ENCODE measurements at places on chromosomes 3 and 15.

DNA sequence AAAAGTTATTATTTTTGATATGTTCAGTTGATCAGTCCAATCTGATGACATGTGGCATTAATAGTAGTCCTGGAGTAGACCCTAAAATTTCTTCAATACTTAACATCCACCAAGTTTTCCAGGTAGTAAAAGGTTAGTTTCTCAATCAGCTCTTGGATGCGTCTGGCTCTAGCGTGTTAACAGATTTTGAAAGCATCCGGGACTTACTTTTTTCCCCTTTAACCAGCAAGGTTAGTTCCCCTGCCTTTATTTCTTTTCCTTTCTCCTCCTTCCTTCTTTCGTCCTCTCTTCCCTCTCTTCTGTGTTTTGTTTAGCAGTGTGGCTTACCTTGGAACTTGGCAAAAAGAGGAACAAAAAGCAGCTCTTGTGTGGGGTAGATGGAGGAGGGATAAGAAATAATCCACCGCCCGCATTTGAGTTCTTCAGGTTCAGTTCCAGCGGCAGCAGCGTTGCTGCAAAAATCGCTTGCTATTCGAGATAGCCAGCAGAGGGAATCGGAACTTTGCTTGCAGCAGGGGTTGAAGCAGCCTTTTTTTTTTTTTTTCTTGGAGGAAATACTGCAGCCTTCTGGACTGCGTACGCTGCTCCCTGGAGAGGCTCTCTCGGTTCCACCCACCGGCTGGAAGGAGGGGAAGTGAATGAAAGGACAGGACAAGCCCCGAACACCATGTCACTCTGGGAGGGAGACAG lies at the start of gene RBMS3:
RBMS3 (plus strand) TSS at position 668 of the 690 bp plus-strand sequence.
- peak; percentile 70 for DNase-seq

DNA sequence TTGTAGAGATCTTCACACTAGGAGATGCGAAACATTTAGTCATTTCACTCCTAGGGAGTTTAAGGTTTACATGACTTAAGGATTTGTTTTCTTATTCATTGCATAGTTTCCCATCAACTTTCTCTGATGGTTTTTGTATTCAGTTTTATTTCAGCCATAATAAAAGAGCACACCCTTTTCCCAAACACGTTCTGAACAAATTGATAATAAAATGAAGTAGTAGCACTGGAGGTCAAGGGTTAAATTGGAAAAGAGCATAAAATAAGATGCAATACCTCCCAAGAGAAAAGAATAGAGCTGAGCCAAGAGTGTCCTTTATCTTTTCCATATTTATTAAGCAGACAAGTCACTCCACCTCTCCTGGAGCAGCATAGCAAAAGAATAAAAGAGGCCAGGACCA lies 104.9 kb downstream of the SYNPR start:
- no peak for DNase-seq

DNA sequence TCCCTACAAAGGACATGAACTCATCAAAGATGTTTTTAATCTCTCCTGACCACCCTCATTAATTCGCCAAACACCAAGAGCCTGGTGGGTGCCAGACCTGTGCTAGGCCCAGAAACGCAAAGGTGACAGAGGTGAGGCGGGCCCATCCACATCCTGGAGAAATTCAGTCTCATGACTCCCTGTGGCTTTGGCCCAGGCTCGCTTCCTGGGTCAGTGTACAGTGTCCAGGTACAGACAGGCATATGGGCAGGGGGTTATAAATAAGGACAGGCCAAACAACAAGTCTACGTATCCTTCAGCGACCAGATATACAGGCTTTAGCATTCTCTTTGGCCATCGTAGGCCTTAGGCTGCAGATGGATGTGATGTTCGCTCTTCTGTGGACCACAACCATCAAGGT lies 945 bp upstream of the PLA2G4F start:
- no peak for DNase-seq

DNA sequence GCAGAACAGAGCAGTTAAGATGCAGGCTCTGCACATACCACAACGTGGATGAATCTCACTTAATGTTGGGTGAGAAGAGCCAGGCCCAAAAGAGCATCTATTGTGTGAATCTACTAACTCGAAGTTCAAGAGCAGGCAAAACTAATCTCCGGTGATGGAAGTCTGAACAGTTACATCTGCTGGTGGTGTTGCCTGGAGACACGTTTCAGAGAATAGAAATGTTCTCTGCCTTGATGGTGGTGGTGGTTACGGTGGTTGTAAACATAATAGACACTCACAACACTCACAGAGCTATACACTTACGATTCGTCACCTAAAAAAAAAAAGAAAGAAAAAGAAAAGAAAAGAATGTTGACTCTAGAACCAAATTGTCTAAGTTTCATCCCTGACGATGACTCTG lies 86.8 kb downstream of the LIPC start:
- DNase-seq: no peak

DNA sequence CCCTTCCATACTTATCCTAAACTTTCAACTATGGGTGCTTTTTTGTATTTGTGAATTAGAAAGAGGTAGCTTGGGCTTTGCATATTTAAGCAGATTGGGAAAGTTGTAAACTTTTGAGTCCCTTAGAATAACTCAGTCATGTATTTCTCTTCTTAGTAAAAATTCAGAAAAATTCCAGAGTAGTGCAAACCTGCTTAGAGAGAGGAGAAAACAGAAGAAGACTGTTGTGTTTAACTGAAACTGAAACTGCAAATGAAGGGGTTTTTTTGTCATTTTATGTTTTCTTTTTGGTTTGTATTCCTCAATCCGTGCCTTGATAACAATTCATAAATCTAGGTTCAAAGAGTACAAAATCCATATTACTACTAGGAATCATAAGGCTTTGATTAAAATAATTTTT lies 31.3 kb downstream of the CD200 start:
- no peak for DNase-seq

DNA sequence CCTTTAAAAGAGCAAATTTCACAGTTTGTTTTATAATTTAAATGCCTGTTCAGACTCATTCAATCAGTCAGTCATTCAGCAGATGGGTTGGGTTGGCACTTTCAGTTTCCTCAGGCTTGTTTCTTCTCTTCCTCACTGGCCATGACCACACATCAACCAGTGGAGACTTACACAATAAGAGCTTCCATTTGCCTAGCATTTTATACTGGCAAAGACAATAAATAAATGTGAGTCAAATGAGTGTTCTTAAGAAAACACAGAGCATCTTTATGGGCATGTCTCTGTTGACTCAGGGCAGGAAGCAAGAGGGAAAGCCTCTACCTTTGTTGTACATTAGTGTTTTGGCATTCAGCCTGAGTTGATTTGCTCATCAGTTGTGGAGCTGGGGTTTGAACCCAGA lies 122.6 kb downstream of the EPHB1 start:
- no peak for DNase-seq

GRCh38 chr3:53577506-53577905 lies 83.1 kb downstream of the CACNA1D start:
- DNase-seq: no peak

GRCh38 chr3:49166752-49167556 lies 823 bp upstream of the CCDC71 start:
- DNase-seq: no peak

DNA sequence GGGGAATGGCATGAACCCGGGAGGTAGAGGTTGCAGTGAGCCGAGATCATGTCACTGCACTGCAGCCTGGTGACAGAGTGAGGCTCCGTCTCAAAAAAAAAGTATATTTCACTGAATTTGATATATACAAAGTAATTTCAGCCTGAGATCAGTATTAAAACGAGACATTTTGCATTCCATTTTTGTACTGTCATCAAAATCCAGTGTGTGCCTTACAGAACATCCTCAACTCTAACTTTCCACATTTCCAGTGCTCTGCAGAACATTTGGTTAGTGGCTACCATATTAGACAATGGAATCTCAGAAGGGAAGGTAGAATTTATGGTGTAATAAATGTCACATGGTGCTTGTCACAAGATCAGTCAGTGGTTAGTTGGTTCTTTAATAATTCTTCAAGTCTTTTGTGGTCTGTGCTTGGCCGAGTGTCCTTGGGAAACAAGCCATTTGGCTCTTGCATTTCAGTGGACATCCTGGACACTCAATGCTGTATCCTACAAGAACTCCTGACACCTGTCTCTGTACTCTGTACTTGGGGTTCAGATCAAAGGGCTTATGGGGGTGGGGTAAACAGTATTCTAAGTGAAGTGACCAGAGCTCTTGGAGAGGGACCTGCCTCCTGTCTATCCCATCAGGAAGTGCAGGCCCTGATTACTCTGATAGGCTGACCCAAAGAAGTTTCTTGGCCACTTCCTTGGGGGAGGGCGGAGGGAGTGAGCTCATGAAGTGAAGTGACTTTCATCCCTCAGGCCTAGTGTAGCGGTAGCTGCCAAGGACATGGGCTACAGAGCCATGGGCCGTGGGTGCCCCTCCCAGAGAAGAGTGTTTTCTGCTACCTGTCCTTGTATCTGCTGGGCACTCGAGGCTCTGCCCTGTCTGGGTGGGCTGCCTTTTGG lies 3.7 kb downstream of the ACVR2B start:
- DNase-seq: no peak

Data from NCI-H2227 treated with DMSO at 0.1 percent for 48 hours (cell line).